ENCODE measurements at places on chromosomes 5 and 9.

- no peak for DNase-seq
Observed at GRCh38 chr9:137694962-137695875, 76.4 kb downstream of the EHMT1 start.

DNA sequence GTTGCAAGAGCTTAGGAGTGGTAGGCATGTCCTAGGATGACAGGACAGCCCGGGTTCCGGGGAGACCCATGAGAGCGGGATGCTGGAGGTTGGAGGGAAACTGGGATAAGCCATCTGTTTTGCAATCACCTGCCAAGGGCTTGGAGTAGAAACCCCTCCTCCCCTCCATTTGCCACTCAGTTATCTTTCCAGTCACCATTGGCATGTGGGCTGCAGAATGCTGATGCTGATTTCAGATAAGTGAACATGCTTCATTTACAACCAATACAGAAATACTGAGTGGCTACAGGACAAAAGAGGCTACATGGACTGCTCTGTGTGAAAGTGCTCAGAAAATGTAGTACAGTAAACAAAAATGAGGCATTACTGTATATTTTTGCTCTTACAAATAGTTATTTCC is 93.4 kb upstream of the KIF2A start:
- DNase-seq = no peak

- no peak for DNase-seq
Observed at GRCh38 chr5:42889311-42889933, 77.7 kb upstream of the SELENOP start.

DNA sequence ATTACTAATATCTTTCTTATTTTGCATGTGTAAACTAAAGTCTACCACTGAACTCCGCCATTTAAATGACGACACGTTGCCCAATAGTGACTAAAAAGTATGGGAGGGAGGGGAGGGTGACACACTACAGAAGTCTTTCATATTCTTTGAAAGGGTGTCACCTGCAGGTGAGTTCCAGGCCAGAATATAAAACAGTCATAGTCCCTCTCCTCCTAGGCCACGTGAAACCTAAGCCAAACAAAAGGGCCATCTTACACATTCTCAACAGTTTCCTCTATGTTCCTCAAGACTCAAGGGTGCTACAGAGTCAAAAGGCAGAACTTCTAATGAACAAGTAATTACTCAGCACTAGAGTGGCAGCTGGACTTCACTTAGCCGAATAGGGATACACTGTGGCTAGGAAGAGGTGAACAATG is 6.4 kb downstream of the CEMIP2 start:
- no peak for DNase-seq

- DNase-seq = no peak
Observed at GRCh38 chr5:133906303-133906702, 62.1 kb downstream of the C5orf15 start.

DNA sequence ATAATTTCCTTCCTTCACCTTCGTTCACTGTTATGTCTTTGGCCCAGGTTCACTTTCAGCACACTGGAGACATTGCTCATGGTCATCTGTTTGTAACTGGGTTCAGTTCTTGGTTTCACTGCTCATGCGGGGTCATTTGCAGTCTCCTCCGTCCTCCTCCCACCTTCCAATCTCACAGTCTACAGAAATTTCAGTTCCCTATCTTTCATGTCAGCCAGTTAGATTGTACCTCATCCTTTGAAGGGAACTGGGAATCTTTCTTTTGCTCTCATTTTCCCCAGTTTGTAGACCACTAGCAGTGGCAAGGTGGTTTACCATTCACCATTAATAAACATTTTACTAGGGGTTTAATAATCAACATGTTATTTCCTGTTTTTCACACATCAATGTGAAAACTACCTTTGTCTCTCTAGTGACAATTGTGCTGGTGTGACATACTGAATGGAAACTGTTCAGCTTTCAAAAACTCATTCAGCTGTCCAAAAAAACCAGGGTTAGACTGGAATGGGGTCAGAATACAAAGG is 100.9 kb upstream of the IL6ST start:
- no peak for DNase-seq

- no peak for DNase-seq
Observed at GRCh38 chr5:76525956-76526355, 97.2 kb downstream of the F2RL2 start.

- no peak for DNase-seq
Observed at GRCh38 chr5:32805971-32806638, 95.0 kb downstream of the NPR3 start.

GRCh38 chr9:73981405-73981804 is 515.7 kb upstream of the RORB start:
- no peak for DNase-seq

DNA sequence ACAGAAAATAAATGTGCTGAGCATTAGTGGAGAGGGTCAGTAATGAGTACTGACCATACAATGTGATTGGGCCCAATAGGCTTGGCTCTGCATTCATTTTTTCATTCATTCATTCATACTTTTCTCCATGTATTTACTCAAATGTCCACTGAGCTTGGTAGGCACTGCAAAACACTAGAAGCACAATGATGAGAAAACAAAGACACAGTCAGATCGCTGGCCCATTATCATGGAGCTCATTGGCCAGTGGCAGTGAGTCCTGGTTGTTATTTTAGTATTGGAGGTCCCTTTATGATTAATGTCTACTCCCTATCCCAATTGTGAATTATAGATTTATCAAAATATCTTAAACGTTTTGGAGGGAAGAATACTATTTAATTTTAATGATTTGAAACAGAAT is 1079.7 kb upstream of the DMAC1 start:
- DNase-seq = no peak

- no peak for DNase-seq
Observed at GRCh38 chr5:140035881-140036280, 7.2 kb downstream of the NRG2 start.

- no peak for DNase-seq
Observed at GRCh38 chr5:126410623-126411022, 12.6 kb upstream of the GRAMD2B start.

- DNase-seq = peak; percentile 56
Observed at GRCh38 chr9:120583958-120584369, 4.0 kb upstream of the CDK5RAP2 start.

GRCh38 chr5:11814373-11814772 is 89.9 kb downstream of the CTNND2 start:
- DNase-seq = no peak

- no peak for DNase-seq
Observed at GRCh38 chr9:94182532-94182931, 76.6 kb upstream of the ZNF169 start.

GRCh38 chr5:133944263-133945185 is 23.9 kb downstream of the C5orf15 start:
- DNase-seq = no peak

DNA sequence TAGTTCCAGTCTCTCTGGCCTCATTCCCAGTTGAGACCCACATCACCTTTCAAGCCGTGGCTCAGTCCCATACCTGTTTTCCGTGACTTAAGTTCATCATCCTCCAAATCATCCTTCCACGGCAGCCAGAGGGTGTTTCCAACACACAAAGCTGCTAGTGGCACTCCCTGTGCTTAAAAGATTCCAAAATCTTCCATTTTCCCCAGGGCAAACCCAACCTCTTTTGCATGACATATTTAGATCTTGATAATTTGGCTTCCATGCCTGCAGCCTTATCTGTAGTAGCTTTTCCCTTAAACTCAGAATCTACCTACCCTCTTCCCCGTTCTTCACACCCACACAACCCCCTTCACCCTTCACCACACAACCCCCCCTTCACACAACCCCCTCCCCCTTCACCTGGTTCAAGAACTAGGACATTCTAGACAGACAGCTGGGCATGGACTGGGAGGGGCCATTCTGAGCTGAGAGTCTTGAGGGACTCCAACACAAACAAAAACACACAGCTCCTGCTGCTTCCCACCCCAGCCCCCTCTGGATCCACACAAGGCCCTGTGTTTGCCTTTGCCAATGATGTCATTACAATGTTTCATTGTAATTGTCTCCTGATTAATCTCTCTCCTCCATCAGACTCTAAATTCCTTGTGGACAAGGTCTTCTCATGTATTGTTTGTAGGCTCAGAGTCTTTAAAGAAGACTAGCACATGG is 268.2 kb downstream of the SH3GL2 start:
- no peak for DNase-seq

GRCh38 chr9:33695299-33695698 is 100.1 kb upstream of the PRSS3 start:
- DNase-seq = no peak

- no peak for DNase-seq
Observed at GRCh38 chr9:83182071-83182470, 119.1 kb upstream of the RASEF start.

DNA sequence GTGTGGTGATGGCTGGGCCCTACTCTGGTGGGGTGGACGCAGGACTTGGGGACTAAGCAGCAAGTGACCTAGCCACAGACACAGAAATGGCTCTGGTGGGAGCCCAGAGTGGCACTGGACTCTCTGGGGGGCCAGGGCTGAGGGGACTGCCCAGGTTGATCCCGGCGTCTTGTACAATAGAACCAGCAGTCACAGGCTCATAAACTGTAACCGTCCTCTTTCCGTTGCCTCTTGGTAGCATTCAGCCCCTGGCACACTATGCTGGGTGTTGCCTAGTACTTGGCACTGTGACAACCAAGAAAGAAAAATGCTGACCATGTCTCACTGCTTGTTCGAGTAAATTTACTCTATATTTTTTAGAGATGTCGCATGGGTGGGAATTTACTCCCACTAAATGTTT is 80.5 kb downstream of the DAB2IP start:
- no peak for DNase-seq

GRCh38 chr5:62707563-62707962 is 128.9 kb downstream of the LRRC70 start:
- DNase-seq = no peak

- DNase-seq = no peak
Observed at GRCh38 chr5:142981886-142982820, 212.0 kb downstream of the ARHGAP26 start.

DNA sequence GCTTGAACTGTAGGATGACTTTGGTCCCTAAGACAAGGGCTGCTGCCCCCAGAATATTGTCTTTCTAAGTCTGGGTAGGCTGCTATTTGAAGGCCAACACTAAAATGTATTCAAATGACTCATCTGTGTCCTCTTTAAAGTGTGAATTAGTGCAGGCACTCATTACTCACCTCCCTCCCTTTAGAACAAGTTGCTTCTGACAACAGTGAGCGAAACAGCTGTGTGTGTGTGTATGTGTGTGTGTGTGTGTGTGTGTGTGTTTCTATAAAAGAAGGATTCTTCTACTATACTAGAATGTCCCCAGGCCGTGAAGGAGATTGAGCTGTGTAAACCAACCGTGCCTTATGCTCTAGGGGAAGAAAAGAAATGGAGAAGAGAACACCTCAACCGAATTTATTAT is 1337.2 kb downstream of the PTPRD start:
- DNase-seq = no peak

- no peak for DNase-seq
Observed at GRCh38 chr5:58818465-58818864, 235.6 kb downstream of the RAB3C start.

DNA sequence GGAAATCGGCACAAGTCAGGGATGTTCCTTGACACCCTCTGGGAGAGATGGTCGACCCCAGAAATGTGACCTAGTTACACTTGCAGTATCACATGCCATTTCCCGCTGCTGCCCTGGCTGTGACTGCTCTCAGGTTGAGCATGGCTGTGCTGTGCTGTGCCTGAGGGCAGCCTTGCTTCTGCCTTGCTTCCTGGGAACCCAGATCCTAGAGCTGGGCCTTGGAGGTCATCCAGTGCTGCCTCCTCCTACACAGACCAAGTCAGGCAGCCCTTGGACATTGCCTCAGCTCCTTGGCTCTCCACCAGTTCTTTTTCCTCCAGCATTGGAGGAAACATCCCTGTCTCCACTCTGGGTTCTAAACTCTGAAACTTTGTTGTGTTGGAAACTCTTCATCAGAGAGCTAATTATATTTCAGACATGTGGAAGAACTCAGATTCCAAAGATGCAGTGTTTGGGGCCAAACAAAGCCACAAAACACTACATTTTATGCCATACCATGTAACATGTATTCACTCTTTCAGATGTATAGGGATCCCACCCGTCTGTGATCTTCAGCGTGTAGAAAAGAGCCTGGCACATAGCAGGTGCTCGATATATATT is 6.1 kb downstream of the MAMDC2 start:
- DNase-seq = no peak

DNA sequence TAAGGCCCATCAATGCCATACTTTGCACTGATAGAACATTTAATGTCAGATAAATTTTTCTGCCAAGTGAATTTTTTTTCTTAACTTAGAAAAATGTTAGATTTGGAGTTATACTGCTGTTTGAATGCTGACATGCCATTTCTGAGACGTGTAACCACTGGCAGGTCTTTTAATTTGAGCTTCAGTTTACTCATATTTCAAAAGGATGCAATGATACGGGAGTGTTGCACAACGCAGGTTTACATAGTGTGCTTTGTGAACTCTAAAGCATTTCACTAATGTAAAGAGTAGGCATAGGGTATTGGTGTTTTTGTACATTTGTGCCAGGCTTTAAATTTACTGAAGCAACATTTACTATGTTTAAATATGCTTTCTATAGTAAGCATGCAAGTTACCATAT is 4.2 kb downstream of the ZBTB43 start:
- no peak for DNase-seq

DNA sequence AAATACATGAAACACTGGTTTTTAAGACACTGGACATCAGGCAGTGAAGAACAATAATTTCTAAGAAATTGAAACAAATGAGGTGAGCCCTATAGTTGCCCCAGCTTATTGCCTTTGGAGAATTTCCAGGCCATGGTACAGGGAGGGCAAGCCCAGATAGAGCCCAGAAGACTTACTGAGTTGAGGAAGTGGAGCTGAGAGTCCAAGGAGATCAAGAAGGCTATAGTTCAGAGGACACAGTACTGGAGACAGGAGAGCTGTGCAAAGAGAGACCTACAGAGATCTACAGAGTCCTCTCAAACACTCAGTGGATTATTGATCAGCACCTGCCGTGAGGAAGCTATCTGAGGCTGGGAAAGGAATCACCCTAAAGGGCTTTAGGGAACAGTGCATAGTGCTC is 112.6 kb downstream of the GALNT10 start:
- DNase-seq = no peak

DNA sequence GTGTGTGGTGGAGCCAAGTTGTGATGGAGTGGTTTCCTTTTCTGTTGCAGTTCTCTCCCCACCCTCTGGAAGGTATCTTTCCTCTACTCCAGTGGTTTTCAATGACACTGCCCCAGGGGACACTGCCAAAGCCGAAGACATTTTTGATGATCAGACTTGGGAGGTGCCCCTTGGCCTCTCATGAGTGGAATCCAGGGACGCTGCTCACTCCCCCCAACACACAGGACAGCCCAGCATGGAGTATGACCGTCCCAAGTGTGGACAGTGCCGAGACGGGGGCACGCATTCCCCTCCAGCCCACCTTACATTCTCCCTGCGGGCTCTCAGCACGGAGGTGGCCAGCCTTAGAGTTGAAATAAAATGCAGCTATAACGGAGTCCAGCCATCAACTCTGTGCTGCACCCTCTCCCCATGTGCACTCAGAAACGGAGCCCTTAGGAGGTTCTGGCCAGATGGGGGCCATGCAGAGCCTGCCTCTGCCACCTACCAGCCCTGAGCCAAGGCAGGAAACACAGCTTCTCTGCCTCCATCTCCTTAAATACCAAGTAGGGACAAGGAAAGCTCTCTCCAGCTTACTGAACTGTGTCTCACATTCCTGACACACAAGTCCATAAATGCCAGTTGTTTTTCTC is 150.8 kb downstream of the ROR2 start:
- no peak for DNase-seq

All from CD4-positive, alpha-beta memory T cell (primary cell).